ENCODE measurements at places on chromosomes 7 and 10.

- DNase-seq = no peak
Observed at GRCh38 chr7:8442051-8442813, 8.8 kb downstream of the NXPH1 start.

GRCh38 chr10:88461426-88461825 lies 121.7 kb downstream of the RNLS start:
- DNase-seq = no peak

DNA sequence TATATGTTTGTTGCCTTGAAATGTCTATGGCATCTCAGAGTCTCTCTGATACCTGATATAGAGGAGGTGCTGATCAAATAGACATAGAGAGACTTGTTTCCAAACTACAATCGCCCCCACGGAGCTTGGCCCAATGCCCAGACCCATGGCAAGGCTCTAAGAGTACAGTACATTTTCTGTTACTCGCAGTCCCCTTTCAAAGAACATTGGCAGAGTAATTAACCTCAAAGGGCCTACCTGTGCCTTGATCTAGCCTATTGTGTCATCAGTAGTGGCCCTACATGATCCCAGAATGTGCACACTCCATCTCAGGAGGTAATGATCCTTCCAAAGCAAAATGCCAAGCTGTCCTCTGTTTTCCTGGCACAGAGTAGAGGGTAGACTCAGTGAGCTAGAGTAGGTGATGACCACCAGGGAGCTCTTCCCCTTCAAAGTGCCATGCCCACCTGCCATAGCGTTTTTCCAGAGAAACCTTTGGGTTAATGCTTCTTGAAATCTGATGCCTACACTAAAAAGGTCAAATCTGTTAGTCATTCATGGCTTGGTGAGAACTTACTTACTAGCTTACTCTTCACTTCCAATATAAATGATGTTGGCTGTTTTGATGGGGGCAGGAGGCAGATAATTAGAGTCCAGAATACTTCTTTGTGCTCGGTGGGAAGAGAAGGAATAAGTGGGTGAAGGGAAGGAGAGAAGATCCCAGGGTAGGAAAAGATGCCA lies 41.2 kb upstream of the ACSL5 start:
- no peak for DNase-seq

GRCh38 chr7:111560773-111561653 lies 1.3 kb downstream of the IMMP2L start:
- no peak for DNase-seq

- no peak for DNase-seq
Observed at GRCh38 chr7:12653518-12653917, 33.9 kb upstream of the ARL4A start.

- no peak for DNase-seq
Observed at GRCh38 chr7:72751378-72751777, 76.6 kb downstream of the TYW1B start.

GRCh38 chr7:77269360-77270093 lies 69.9 kb upstream of the FGL2 start:
- no peak for DNase-seq

- peak; percentile 45 for DNase-seq
Observed at GRCh38 chr10:96830511-96831199, 1.4 kb upstream of the LCOR start.

DNA sequence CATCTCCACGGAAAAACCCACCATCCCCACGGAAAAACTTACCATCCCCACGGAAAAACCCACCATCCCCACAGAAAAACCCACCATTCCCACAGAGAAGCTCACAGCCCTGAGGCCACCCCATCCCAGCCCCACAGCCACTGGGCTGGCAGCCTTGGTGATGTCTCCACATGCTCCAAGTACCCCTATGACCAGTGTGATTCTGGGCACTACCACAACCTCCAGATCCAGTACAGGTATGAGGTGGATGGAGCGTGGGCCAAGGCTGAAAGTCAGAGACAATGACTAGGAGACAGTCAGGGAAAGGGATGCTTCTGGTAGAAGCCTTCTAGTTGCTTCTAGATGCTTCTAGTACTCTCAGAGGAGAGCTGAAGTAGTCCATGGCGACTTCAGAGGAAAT lies 19.6 kb downstream of the ZAN start:
- DNase-seq = no peak

Data from stimulated activated CD4-positive, alpha-beta T cell treated with anti-CD3 and anti-CD28 coated beads, Interleukin-12 subunit alpha, Interleukin-12 subunit beta, amount 100 ng/mL, for 24 hours (primary cell).